ENCODE measurements at places on chromosomes 11 and 22. TPM values are rescaled to one million over a fixed set of nuclear protein-coding genes. Genes with fewer than 3 reads are reported as not detected.

Gene PRG3
- total RNA-seq: not detected

Gene CALCA
- 0.29 TPM for total RNA-seq

Gene ZNRF3
- 2.4 TPM for total RNA-seq

Gene DYNC2H1
- 3.0 TPM for total RNA-seq

Gene SERPING1
- 0.68 TPM for total RNA-seq

Gene MS4A4E
- total RNA-seq: not detected

Gene PLEKHA7
- 5.6 TPM for total RNA-seq

Gene TCIRG1
- 108 TPM for total RNA-seq

Gene OR6A2
- total RNA-seq: 0.10 TPM

Gene IGF2
- total RNA-seq: 0.06 TPM

Gene DCDC1
- total RNA-seq: 0.14 TPM

Gene MRGPRX4
- not detected for total RNA-seq

Gene CD44
- 380 TPM for total RNA-seq

Gene CHCHD10
- total RNA-seq: 241 TPM

Gene ARAP1
- 52.3 TPM for total RNA-seq

Gene SCO2
- total RNA-seq: 5.0 TPM

Gene CCDC188
- not detected for total RNA-seq

Gene DDT
- total RNA-seq: 103 TPM

Gene HTR3A
- total RNA-seq: not detected

Gene KCNJ4
- not detected for total RNA-seq

Gene GSTT2B
- not detected for total RNA-seq

Gene GLYATL1
- total RNA-seq: 1.3 TPM

Gene CBLIF
- not detected for total RNA-seq

Gene PLAAT2
- total RNA-seq: 0.52 TPM

Gene GUCY1A2
- total RNA-seq: not detected

Gene SSTR3
- total RNA-seq: 7.4 TPM

Gene RTN4R
- total RNA-seq: 3.2 TPM

Gene HBG1
- total RNA-seq: not detected

Gene FBLN1
- 0.30 TPM for total RNA-seq

Gene PHF21B
- total RNA-seq: not detected

Gene GGT1
- 11.1 TPM for total RNA-seq

Gene LARGE2
- total RNA-seq: 1.2 TPM

All from activated naive CD8-positive, alpha-beta T cell treated with anti-CD3 and anti-CD28 coated beads for 36 hours (primary cell).